ENCODE measurements at places on chromosomes 3 and 15.

GRCh38 chr3:154850921-154851320 is 229.2 kb upstream of the MME start:
- no peak for DNase-seq

DNA sequence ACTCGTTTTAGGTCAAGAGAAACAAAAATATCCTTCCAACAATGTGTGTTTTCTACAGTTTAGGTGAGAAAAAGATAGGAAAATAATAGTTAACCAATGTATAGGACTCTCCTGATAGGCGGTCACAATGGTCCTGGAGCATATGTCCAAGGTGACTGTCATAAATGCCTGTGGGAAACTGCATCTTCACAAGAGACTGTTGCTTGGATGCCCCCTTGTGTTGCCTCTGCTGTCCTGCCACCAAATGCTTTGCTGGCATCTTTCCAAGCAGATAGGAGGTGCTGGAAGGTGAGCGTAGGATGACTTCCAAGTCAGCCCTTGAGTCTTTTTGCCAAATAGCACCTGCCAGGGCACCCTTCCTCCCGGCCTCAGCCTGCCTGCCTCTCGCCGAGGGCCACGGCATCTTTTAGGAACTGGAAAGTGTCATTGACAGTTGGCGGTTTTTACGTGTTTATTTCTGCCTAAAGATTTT is 24.1 kb upstream of the SACM1L start:
- peak; percentile 87 for DNase-seq

DNA sequence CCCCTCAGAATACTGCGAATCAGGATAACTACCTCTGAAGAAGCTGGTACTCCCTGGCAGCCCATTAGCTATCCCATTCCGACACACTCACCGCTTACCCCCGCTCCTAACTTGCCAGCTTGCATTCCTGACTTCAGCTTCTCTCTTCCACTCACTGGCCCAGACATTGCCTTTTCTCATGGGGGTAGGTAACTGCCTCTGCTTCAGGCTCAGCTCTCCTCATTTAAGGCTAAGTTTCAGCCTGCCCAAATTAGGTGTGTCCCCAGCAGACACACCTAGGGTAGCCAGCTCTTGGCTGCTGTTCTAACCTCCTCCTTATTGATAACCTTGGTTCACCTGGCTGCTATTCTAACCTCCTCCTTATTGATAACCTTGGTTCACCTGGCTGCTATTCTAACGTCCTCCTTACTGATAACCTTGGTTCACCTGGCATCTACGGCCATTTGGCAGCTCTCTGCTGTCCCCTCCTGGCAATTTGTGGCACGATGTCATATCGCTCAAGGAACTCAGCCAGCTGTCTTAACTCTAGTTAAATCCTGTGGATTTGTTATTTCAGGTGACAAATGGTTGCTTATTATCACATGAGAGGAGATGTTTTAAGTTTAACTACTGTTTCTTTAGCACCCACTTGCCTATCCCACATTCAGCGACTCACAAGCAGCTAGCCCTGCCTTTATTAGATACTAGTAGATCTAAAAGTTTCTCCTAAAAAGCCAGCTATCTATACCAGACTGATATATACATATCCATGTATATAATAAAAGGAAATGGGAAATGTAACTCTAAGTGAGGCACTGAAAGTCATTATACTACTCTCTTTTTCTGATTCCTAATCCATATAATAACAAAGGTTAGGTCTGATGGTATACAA is 106.5 kb upstream of the ACP3 start:
- DNase-seq = peak; percentile 17

GRCh38 chr3:156256256-156256655 is 135.9 kb downstream of the KCNAB1 start:
- no peak for DNase-seq

- DNase-seq = peak; percentile 19
These were observed 843 bp downstream of the CHRNA5 start for GRCh38 chr15:78565951-78566774.

- no peak for DNase-seq
These were observed 59.1 kb downstream of the SENP7 start for GRCh38 chr3:101453961-101454360.

DNA sequence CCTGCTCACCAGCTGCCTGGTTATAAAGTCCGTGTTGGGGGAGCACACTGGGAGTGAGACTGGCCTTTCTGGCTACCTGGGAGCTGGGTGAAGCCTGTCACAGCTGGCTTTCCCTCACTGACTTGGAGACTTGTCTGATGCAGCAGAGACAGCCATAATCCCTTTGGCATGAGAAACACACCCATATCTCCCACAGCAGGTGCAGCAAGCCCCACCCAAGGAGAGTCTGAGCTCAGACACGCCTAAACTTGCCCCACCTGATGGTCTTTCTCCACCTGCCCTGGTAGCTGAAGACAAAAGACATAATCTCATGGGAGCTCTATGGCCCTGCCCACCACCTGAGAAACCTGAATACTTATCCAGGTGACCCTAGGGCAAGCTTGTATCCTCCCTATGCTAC is 54.8 kb downstream of the NMD3 start:
- DNase-seq = no peak

GRCh38 chr3:48502728-48503168 is 1.2 kb downstream of the SHISA5 start:
- no peak for DNase-seq

DNA sequence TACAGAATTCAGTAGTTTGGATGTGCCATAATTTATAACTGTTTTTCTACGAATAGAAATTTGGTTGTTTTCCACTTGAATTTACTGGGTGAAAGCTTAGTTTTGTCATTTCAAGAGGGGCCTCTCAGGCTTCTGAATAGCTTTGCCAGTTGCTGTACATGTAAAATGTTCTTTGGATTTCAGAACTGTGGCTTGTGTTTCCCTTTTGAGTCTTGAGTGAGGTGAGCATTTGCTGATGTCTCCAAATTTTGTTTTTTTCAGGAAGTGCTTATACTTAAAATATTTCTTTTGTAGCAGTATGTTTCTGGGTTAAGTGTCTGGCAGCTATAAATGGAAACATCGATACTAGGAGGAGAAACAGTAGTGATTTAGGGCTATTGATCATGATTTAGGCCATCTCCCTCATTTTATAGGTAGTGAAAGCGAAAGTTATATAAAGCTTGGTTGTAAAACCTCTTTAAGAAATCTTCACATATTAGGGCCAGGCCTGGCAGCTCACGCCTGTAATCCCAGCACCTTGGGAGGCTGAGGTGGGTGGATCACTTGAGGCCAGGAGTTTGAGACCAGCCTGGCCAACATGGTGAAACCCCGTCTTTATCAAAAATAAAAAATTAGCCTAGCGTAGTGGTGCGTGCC is 9.2 kb upstream of the TRAK1 start:
- no peak for DNase-seq

Data from CD4-positive, alpha-beta T cell (primary cell).